ENCODE measurements at places on chromosomes 6 and 20. TPM values are rescaled to one million over a fixed set of nuclear protein-coding genes. Genes with fewer than 3 reads are reported as not detected.

Gene DYNLT2
- total RNA-seq, result 3.0 TPM

Gene CNKSR3
- 22.9 TPM for total RNA-seq

Gene SLC17A3
- not detected for total RNA-seq

GRCh38 chr6:20584100-20584731, 50.0 kb downstream of the CDKAL1 start:
- DNase-seq, result no peak

DNA sequence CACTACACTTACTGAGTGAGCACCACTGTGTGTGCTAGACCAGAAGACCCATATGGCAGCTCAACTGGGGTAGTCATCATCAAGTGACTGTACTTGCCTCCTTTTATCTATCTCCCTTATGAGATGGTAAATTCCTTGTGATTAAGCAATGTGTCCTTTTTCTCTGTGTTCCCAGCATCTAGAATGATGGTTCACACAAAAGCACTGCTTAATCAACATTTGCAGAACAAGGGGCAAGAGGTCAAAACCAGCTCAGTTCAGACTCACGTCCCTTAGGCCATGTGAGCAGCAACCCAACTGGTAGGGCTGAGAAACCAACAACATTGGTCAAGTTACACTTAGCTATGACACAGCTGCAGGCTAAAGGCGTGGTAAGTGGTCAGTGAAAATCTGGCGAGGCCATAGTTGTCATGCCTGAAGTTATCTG, 10.0 kb downstream of the TRAM2 start:
- DNase-seq, result no peak

- no peak for DNase-seq
Measured at GRCh38 chr20:50632701-50633100, 58.6 kb downstream of the RIPOR3 start.

DNA sequence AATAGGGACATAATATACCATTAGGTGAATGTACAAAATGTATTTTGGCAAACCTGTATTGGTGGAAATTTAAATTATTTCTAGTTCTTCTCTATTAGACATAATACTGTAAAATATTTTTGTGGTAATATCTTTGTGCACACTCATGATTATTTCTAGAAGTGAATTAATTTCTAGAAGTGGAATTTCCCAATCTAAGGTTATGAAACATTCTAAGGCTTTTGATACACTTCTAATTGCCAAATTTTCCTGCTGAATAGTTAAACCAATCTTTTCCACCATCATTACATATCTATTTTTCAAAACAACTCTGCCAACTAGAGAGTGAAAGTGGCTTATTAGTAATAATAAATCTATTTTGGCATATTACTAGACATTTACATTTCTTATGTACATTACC, 1.8 kb upstream of the CCND3 start:
- no peak for DNase-seq

DNA sequence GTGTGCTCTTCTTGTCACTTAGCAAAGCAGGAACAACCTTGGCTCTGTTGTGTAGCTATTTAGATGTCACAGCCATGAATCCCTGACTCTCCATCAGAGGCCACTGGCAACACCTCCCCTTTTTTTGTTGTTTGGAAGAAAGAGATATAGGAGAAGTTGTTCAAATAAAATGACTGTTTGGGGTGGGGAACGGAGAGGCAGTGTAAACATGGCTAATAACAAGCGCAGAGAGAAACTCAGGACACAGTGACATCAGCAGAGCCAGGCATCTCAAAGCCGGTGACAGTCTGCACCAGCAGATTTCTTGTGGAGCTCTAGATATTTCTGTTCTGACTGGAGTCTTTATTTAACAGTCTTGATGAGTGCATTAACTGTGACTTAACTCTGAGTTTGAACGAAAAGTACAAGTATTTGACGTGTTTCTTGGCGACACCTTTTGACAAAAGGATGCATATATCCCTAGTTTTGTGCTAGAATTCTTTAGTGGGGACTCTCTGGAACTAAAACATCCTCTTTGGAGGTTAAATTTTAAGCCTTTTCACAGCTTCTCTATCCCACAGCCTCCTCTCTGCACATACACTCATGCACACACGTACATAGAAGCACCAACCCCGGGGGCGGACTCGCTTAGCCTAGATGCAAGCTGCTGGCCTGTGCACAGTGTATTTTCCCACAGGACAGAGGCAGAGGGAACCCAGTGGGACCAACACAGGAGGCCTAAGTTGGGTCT, 53.8 kb downstream of the ADAT2 start:
- DNase-seq, result no peak

GRCh38 chr20:51456511-51457509, 85.7 kb downstream of the NFATC2 start:
- DNase-seq, result peak; percentile 78

DNA sequence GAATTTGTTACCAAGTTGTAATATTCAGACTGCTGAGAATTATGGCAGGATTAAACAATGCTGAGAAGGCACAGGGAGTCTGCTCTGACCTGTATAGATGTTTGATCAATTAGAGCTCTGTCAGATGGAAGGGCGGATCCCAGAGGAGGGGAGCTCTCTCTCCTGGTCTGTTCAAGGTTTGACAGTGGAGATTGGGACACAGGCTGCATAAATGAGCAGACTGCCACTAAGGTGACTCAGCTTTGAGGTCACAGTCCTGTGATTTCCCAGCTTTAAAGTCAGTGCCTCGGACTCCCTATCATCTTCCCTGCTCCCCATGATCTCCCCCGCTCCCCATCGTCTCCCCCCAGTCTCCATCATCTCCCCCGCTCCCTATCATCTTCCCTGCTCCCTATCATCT, 59.2 kb upstream of the SLC22A23 start:
- no peak for DNase-seq

Measured in thoracic aorta (tissue), 2 donors.